ENCODE measurements at places on chromosomes 1 and 21.

DNA sequence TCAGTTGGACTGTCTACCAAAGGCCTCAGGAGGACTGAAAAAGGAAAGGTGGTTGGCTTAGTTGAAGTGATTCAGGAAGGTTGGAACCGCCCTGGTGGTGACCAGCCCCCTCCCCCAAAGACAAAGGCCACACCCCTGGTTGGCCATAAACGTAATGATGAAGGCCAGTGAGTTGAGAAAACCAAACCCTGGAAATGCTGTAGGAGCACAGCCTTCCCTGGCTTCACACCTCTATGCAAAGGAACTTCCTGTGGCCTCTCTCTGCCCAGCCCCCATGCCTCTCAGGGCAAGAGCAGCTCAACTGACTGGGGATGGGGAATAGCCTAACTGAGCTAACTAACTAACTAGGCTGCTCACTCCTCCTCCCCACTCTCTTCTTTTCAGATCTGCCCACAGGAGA is 90.4 kb downstream of the NPHP4 start:
- no peak for DNase-seq

DNA sequence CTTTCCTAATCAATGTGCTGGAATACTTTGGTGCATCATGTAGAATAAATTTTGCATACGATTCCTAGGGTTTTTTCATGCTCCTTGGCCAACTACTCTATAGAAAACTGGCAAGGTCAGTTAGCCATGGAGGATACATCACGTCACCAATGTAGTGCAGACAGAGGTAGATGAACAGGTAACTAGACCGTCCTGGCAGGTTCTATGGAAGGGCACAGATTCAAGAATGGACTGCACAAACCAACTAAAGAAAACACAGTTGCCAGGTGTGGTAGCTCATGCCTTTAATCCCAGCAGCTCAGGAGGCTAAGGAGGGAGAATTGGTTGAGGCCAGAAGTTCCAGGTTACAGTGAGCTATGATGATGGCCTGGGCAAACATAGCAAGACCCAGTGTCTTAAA is 9.9 kb downstream of the MTF1 start:
- no peak for DNase-seq

- DNase-seq: no peak
These were observed 31.5 kb downstream of the IGFN1 start for GRCh38 chr1:201222125-201222524.

- no peak for DNase-seq
These were observed 31.9 kb downstream of the UMODL1 start for GRCh38 chr21:42102991-42103390.

DNA sequence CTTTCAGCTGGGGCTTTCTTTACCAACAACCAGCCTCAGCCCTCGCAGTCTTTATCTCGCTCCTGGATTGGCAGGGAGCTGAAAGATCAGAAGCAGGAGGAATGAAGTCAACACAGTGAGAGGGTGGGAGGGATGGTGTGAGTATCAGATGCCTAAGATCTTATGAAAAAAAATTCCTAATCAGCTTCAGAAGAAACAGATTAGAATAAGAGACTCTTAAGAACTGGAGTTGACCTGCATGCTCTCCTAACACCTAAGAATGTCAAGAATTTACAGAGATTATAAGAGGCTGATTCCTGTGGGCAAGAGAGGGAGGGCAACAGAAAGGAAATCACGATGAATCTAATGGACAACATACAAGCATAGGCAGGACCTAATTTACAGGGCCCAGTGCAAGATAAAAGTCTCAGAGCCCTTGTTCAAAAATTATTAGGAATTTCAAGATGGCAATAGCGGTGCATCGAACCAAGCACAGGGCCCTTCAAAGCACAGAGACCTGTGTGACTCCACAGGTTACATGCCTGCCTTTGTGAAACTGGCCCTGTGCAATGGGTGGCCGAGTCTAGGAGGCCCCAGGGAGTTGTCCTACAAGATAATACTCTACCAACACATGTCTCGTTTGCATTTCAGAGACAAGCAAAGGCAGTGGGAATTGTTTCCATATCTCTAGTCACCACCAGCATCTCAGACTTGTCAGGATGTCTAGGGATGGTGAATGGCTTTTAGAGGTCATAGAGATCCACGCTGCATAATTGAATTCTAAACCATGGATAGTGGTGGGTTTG is 65.3 kb upstream of the PPP2R5A start:
- no peak for DNase-seq

DNA sequence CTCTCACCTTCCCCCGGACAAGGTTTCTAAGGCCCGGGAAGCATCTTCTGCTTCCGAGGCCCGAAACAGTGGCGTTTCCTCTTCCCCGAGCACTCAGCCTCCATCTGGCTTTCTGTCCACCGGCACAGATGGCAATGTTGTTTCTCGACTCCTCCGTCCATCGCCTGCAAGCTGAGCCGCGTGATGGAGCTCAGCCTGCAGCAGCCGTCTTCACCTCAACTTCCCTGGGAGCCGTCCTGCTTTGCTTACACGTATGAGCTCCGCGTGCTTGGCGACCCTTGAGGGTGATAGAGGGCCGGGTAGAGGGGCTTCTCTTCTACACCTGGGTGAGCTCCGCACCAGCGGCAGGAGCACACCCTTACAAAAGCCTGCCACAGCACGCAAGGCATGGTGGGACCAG is 80.4 kb downstream of the AJAP1 start:
- no peak for DNase-seq

- DNase-seq: no peak
These were observed 22.4 kb upstream of the ADGRB2 start for GRCh38 chr1:31786366-31787060.

DNA sequence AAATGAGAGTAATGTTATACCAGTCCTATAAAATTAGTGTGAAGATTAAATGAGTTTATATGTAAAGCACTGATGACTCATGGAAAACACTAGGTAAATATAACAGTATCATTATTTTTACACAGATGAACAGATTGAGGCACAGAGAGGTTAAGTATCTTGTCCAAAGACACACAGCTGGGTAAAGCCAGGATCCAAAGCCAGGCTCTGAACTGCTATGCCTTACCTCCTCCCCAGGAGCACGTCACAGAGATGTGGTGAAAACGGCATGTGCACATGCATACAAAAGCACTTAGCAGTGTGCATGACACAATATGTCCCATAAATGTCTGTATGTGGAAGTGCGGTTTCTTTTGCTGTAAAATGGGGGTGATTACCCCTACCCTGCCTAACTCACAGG is 56.9 kb downstream of the MAN1C1 start:
- DNase-seq: no peak

DNA sequence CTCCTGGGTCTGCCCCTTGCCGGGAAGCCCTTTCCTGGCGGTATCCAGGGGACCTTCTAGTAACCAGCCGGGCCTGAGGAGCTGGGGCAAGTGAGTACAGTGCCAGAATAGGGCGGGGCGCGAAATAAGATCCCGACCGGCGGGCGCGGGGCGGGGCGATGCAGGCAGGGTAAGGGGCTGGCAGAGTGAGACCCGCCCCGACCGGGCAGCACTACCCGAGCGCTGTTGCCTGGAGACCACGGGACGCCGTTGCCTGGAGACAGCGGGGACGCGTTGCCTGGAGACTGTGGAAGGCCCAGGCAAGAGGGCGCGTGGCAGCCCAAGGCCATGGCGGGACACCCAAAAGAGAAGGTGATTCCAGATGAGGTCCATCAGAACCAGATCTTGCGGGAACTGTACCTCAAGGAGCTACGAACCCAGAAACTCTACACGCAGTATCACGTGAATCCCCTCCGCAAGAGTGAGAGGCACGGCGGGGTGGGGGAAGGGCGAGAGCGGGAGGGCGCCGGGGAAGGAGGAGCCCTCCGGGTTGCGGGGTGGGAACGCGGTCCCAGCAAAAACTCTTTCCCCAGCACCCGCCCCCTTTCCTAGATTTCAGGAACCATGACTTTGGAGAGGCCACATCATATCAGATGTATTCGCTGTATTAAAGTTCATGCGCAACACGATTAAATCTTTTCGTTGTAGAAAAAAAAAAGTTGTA is 24.3 kb downstream of the EBNA1BP2 start:
- DNase-seq: peak; percentile 8

GRCh38 chr1:234592240-234592639 is 17.7 kb downstream of the IRF2BP2 start:
- no peak for DNase-seq

DNA sequence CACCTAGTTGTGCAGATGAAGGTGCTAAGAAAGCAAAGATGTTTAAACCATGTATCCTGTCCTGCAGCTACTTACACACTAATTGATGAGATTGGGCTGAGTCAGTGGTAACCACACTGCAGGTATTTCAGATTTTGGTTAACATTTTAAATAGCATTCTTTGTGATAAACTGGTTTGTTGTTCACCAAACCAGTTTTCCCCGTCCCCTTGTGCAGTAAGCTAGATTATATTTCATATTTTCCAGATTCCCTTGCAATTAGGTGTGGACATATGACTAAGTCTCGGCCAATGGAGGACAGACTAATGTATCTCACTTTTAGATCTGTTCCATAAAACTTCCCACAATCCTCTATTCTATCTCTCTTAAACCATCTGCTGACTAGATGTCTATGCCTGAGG is 320.4 kb downstream of the RWDD3 start:
- DNase-seq: no peak

DNA sequence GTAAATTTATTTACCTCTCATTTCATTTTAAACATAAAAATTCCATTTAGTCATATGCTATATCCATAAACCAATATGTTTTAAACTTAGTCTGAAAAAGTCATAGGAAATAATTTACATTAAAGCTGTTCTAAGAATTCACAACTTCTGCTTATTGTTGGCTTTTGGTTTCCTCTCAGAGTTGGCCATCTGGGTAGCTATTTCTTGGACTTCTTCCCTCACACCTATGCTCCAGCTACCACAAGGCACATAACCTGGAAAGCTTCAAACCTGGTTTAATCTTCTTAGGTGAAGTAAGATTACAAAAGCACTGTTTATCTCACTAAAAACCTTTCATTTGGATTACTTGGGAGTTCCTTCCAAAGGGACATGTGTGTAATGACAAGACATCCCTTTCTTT is 29.8 kb downstream of the RBM11 start:
- no peak for DNase-seq

GRCh38 chr1:43063394-43064219 is 104.9 kb upstream of the SLC2A1 start:
- DNase-seq: no peak

DNA sequence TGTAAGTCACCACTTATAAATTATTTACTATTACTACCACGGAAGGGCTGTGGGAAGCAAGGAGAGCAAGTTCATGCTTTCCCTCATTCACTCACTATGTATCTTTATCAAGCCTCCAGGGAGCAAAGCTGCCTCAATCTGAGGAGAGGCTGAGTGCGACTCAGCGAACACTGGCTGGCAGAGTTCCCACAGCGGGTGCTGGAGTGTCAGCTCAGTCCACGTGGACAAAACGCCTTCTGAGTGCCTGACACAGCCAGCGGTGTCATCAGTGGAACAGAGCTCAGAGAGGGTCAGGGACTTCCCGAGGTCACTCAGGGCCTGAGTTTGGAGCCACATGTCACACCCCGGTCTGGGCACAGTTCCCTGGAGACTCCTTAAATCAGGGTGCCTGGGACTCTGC is 16.9 kb downstream of the MATN1 start:
- no peak for DNase-seq

- DNase-seq: no peak
These were observed 4.5 kb downstream of the SH3GLB1 start for GRCh38 chr1:86708920-86709319.

- no peak for DNase-seq
These were observed 62.5 kb downstream of the FAM163A start for GRCh38 chr1:179805291-179806195.

DNA sequence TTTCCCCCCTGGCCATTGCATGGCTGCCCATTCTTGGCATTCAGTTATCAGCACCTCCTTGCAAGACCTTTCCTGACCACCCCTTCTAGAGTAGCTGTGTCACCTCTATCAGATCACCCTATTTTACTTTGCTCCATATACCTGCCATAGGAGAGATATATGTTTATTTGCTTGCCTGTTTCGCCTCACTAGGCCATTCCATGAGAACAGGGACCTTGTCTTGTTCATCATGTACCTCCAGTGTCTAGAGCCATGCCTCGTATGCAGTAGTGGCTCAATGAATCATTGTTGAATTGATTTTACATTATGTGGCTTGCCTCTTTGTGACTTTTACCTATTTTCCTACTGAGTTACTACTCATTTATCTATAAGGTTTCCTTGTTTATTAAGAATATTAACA is 26.4 kb upstream of the PADI2 start:
- no peak for DNase-seq

- no peak for DNase-seq
These were observed 56.1 kb downstream of the LMX1A start for GRCh38 chr1:165300400-165300903.

- DNase-seq: no peak
These were observed 199.4 kb upstream of the PTGFR start for GRCh38 chr1:78291418-78291817.

GRCh38 chr1:192639607-192640368 is 3.8 kb downstream of the RGS13 start:
- no peak for DNase-seq

GRCh38 chr1:202505356-202505755 is 156.9 kb downstream of the PPP1R12B start:
- peak; percentile 42 for DNase-seq

DNA sequence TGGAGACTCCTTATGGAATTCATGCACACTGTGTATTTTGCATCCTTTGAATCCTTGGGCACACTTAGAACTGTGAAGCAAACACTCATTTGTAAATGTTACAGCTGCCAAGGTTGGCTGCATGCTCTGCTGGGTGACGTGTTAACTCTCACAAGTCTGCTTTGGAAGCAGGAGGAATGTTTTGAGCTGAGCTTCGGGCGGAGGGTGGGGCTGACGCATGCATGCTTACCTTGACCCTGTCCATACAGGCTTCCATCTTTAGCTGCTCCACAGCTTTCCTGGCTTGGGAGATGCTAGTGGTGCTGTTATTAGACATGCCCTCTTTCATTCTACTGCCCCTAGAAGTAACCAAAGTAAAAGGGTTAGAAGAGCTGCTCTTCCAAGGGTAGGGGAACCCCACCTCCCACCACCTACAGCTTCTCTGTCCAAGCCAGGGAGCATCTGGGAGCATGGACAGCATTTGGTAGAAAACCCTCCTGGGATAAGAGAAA is 66.0 kb downstream of the GNG4 start:
- DNase-seq: no peak

GRCh38 chr21:15430577-15430976 is 299.2 kb upstream of the USP25 start:
- no peak for DNase-seq

DNA sequence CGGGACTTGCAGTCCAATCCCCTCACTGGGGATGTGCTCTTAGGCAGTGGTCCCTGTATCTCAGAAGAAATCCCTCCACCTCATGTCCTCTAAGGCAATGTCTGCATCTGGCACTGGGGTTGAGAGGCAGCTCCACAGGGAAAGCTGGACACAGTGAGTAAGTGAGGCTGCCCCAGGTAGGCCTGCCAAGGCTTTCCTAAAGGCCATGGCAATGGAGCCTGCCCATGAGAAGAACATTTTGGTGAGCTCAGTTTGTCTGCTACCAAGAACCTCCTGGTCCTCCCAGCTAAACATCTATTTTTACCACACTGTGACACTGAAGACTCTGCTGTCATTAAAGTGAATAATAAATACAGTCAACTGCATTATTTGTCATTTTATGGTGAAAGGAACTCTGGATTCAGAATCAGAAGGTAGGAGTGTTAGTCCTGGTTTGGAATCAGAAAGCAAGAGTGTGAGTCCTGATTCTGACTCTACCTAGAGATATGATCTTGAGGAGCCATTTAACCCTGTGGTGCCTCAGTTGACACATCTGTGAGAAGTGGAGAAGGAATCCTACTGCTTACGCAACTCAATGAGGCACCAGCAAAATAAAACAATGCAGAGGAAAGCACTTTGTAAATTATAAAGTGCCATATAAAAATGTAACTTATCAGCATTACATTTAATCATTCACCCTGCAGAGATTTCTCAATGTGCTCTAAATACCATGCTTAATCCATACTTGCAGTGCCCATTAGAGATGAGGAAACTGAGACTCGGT is 41.0 kb downstream of the TBX15 start:
- no peak for DNase-seq

Data from AG09319 (cell line).